ENCODE measurements at places on chromosomes 16 and 17.

GRCh38 chr16:50124769-50125168 lies 28.3 kb upstream of the TENT4B start:
- no peak for DNase-seq

GRCh38 chr16:88809676-88810165 lies 2.0 kb downstream of the APRT start:
- DNase-seq, result no peak

GRCh38 chr17:27384261-27384701 lies 72.0 kb upstream of the KSR1 start:
- no peak for DNase-seq

DNA sequence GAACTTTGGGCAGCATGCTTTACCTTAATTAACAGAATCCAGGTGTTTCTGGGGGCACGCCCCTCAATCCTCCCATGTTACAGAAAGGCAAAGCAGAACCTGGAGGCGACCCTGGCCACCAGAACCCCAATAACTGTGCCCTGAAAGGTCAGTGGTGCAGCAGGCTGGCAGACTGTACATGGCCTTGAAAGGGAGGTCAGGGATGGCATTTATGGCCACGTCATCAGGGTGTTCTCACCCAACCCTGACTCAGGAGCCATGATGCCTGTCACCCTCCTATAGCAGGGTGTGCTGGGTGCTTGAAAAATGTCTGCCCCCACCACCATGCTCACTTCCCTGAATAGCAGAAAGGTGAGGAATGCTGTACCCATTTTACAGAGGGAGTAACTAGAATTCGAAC lies 177.7 kb downstream of the TMEM132E start:
- no peak for DNase-seq

- DNase-seq, result no peak
Observed at GRCh38 chr16:85767531-85767930, 16.6 kb upstream of the C16orf74 start.

DNA sequence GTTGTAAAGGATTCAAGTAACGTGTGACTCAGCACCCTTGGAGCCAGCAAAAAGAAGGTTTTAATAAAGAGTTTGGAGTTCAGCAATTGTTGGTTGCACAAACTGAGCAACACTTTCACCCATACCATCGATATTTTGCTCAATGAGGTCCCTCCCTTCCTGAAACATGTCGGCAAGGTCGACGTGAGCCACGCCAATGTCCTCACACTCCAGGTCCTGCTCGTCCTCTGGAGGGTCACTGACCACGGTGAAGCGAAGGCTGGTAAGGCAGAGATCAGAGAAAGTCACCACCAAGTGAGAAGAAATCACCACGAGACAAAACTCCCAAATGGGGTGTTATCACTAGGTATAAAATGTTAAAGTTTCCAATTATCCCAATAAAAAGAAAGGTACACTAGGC lies 98.3 kb downstream of the RPGRIP1L start:
- no peak for DNase-seq

DNA sequence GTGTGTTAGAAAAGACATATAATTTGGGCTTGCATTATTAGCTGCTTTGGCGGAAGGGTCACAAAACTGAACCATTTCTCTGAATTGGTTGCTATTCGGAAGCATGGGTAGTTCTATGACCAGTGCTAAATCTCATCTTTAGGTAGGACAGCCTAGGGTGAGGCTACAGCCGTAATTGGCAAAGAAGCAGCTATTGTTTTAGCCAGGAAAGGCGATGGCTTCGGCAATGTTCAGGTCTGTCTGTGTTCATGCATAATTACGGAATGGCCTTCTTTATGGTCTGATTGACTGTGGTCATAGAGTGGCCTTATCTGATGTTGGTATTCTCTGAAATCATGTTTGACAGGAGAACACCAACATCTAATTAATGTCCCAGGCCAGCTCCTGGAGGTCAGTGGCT lies 368.4 kb upstream of the HSBP1 start:
- no peak for DNase-seq

GRCh38 chr16:52819808-52820207 lies 232.9 kb downstream of the CHD9NB start:
- DNase-seq, result no peak

Data from stimulated activated CD4-positive, alpha-beta T cell treated with anti-CD3 and anti-CD28 coated beads, Interleukin-12 subunit alpha, Interleukin-12 subunit beta, amount 100 ng/mL, for 48 hours (primary cell).